ENCODE measurements at places on chromosomes 2 and 18.

- DNase-seq: no peak
Measured at GRCh38 chr2:34848691-34849090, 1249.6 kb upstream of the FAM98A start.

DNA sequence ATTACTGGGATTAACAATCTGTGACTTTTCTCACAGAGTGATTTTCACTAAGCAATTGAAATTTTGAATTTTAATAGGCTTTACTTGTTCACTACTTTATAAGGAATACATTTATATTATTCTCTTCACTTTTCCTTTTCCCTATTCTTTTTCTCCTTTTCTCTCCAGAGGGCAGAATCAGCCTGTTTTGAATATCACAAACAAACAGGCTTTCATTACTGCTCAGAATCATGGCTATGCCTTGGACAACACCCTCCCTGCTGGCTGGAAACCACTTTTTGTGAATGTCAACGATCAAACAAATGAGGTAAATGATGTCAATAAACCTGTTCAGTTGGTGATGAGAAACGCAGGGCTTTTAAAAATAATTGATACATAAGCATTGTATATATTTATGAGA is 35.3 kb downstream of the CPS1 start:
- DNase-seq: no peak

DNA sequence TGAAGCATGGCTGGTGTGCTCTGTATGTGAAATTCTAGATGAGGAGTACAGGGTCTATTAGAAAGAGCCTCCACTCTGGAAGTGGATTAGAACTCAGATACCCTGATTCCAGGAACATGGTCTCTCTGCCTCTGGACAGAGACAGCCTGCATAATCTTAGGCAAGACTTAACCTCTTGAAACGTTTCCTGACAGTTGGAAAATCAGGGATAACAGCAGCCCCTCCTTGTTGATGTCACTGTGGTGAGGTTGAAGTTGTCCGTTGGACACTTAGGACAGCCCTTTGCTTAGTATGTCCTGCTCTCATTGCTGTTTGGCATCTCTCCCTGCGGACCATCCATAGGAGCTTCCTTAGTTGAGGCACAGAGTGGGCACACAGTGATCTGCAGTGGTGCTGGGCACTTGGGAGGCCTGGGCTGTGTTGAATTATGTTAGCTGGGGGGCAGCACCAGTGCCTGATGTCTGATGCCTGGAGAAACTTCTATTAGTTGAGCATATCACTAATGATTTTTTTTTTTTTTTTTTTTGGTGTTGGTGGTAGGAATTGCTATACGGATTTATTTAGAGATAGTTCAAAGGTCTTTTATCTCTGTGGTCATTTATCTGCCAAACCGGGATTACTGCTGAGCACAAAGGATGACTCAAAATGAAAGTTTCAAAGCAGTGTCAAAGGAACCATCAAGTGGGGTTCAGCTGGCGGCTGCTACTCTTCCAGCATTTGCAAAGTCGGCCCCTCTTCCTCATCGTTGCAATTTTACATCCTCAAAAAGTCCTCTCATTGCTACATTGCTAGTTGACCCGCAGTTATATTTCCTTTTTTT is 28.8 kb downstream of the SETBP1 start:
- DNase-seq: no peak

GRCh38 chr18:77067291-77068061 is 65.1 kb downstream of the MBP start:
- DNase-seq: no peak
